Spinal cord (tissue), 10 donors: ENCODE measurements at places on chromosomes 2 and 18.

- DNase-seq: no peak
Measured at GRCh38 chr2:110095994-110096633, 19.5 kb downstream of the MALL start.

DNA sequence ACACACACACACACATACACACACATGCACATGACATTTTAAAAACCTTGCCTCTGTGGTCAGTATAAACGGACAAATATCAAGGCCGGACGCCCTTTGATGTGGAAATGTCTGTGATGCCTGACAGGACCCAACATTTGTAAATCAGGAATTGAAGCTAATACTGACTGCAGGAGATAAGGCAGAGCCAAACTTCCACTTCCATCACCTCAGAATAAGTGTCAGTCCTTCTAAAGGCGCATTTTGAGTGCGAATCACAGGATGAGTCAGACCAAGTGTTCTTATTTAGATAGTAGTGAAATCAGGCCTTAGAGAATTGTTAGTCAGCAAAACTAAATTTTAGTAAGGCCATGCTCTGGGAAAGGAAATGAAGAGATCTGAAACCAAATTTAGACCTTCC is 211.7 kb upstream of the LRATD1 start:
- no peak for DNase-seq

DNA sequence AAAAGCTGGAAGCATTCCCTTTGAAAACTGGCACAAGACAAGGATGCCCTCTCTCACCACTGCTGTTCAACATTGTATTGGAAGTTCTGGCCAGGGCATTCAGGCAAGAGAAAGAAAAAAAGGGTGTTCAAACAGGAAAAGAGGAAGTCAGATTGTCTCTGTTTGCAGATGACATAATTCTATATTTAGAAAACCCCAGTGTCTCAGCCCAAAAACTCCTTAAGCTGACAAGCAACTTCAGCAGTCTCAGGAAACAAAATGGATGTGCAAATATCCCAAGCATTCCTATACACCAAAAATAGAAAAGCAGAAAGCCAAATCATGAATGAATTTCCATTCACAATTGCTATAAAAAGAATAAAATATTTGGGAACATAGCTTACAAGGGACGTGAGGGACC is 11.1 kb downstream of the SLC8A1 start:
- no peak for DNase-seq

DNA sequence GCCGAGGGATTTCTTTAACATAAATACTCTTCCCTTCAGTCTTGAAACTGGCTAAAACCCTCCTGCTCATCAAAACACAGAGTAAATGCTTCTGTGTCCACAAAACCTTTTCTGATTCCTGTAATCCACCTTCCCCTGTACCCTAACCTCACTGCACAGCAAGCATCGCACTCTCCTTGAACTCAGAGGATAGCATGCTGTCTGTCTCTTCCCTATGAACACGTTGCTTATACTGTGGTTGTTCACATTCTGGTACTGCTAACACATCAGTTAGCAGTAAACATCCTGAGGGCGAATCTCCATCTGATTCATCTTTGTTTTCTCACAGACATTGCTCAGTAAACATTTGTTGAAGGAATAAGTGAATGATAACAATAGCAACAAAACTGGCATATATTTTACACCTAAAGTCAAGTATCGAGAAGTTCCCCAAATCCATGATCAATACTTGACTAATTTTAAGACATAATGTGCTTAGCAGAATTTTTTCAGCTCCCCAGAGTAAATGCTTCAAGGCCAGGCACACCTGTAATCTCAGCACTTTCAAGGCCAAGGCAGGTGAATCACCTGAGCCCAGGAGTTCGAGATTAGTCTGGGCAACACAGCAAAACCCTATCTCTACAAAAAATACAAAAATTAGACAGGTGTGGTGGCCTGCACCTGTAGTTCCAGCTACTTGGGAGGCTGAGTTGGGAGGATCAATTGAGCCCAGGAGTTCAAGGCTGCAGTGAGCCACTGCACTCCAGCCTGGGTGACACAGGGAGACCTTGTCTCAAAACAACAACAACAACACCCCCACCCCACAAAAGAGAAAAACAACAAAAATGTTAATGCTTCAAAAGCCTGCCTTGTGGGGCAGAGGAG is 45.6 kb upstream of the LPIN2 start:
- DNase-seq: no peak

DNA sequence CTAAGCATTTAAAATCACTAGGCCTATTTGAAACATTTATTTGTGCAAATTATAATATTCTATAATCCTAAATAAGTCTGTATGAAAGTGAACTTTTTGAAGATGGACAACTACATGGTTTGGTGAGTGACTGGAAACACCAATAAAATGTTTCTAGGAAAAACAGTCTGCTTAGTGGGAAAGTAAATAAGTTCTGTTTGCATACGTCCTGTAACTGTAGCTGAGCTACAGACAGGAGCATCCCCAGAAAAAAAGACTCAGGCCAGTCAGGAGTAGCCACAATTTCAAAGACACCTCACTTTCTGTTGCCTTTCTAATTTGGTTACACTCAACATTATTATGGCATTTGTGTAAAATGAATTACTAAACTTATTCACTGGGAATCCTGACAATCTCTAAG is 28.4 kb upstream of the KCNJ3 start:
- no peak for DNase-seq

GRCh38 chr2:153606623-153607022 is 128.1 kb upstream of the RPRM start:
- no peak for DNase-seq

DNA sequence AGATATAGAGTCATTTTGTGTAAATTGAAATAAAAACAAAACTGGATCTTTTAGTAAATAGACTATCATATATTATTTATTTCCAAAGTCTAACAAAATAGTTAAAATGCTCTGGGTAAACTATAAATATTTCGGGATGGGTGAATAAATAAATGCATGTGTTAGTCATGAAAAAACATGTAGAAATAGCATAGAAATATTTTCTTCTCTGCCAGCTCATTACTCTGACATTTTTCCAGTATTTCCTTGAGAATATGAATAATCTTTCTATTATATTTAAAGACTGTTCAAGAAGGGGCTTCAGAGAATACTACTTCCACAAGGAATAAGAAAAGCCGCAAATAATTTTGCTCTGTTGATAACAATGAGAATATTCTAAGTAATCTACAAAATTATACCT is 880.4 kb downstream of the TRIB2 start:
- no peak for DNase-seq

GRCh38 chr2:15313657-15314056 is 247.5 kb downstream of the NBAS start:
- no peak for DNase-seq

DNA sequence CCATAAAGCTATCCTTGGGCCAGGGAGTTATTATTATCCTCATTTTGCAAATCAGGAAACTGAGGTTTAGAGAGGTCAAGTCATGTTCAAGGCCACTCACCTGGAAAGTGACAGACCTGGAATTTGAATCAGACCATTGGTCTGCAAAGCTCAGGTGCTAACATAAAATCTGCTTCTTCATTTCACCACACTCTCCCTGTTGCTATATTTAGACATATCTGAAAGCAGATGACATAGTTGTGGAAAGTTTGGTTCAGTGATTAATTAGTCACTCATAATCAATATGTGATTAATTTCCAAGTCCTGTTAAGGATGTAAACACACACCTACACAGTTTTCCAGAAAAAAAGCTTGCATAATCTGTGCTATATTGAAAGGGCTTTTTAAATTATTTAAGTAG is 57.4 kb downstream of the LINC00305 start:
- no peak for DNase-seq

DNA sequence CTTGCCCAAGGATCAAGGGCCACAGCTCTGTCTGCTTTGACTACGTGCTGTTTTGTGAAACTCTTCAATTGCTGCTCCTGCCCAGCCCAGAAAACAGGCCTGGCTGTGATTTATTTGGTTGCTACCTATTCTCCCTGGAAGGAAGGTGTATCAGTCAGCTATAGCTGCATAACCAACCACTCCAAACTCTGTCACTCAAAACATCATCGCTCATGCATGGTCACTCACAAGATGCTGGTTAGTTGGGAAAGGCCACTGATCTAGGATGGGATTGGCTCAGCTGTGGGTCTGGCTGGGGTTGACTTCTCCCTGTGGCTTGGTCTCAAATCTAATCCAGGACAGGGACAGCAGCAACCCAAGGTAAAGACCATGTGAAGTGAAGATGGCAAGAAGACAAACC is 14.6 kb downstream of the TEX51 start:
- DNase-seq: no peak

GRCh38 chr2:174383796-174384195 is 11.7 kb upstream of the SCRN3 start:
- no peak for DNase-seq

DNA sequence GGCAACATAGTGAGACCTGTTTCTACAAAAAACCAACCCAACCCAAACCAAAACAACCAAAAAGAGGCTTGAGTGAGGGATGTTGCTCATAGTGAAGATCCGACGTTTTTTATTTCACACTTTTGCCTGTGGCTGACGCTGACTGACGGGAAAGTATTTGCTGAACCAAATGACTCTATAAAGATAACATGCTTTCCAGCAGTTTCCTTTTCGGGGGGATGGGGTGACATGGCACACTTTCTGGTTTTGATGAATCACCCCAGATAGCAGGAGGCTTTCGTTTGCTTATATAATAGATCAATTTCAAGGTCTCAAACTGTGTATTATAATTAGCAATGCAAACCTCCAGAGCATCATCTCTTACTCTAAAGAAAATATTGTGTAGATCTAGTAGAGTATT is 150.8 kb downstream of the AQP4 start:
- no peak for DNase-seq

DNA sequence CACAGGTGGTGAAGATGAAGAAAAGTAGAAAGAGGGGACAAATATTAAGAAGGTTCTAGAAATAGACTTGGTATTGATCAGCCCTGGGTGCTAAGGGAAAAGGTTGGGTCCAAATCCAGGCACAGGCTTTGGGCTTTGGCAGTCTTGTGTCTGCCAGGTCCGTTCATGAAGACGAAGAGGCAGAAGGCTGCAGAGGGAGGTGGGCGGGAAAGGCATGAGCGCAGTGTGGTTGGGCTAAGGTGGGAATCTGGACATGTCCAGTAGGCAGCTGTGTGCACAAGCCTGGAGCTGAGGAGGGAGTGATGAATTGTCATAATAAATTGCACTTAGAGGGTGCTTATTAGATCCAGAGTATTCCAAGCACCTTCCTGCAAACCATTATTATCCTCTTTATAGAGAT is 105.7 kb upstream of the TEX51 start:
- no peak for DNase-seq
